Pons (tissue), 1 donor: ENCODE measurements at places on chromosomes 1 and 21.

- DNase-seq = no peak
These were observed 134.9 kb downstream of the MATN1 start for GRCh38 chr1:30588311-30589073.

DNA sequence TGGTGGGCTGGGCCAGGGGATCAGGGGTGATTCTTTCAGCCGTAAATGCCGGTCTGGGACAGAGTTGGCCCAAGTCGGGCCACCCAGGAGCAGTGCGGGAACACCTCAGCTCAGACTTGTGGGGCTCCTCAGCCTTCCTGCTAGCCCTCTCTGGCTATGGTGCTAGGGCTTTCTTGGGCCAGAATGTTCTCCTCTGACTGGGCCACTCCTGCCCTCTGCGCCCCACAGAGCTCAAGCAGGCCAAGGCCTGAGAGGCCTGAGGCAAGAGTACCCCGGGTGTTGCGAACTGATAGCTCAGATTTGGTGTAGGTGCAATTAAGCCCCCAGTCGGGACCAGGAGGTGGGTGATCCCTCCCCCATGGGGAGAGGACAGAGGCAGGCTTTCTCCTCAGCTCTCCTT is 51.8 kb downstream of the LGR6 start:
- no peak for DNase-seq

- DNase-seq = no peak
These were observed 82.8 kb downstream of the GLUL start for GRCh38 chr1:182308826-182309225.

DNA sequence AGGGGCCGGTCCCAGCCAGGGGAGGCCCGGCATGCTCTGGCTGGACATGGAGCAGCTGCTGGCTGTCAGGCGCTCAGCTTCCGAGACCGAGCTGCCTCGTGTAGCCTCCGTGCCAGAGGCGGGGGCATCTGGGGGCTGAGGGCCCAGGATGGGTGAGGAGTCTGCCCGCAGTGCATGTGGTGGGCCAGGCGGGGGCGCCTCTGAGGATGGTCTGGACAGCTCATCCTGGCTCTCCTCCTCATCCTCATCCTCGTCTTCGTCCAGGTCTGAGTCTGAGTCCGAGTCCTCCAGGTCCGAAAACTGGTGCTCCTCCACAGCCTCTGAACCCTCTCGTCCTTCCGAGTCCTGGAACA is 28.9 kb upstream of the EDN2 start:
- no peak for DNase-seq

DNA sequence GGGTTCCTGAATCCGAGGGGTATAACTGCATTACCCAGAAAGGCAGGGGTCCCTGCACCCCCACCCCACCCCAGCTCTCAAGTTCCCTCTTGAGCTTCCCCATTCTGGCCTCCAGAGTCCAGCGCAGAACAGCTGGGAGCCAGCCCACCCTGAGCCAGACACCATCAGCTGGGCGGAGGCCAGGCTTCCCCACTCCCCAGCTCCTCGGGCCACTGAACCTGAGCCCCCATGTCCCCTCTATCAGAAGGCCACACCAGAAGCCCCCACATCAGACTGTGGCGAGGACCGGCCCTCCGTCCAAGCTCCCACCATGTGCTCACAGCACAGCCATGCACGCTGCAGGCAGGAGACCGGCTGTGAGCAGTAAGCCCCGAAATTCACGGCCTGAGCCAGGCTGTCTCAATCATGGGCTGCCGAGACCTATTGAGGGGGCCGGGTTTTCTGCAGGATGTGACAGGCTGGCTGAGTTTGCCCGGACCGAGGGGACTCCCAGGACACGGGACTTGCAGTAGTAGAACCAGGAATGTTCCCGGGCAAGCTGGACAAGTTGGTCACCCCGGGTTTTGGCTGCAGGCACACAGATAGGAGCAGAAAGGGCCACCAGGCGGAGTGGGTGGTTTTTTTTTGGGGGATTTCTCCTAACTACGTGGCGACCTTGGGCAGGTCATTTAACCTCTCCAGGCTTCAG is 25.5 kb upstream of the TNFRSF1B start:
- no peak for DNase-seq

GRCh38 chr1:6499296-6499695 is 7.8 kb upstream of the PLEKHG5 start:
- no peak for DNase-seq

DNA sequence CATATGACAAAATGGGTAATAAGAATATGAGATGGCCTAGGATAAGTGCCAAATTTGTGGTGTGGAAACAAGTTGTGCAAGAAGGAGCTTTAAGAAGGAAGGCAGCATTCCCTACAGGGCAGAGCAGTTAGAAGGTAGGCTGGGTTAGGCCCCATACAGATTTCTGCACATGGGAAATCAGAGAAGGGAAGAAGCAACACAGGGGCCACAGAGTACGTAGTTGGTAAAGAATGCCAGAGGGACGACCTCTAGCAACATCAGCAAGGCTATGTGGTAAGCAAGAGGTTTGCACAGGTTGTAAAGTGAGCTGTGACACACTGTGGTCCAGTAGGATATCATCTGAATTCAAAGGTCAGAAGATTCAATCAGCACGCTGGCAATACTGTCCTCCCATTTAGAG is 765.6 kb upstream of the B3GALT2 start:
- no peak for DNase-seq

- DNase-seq = no peak
These were observed 46.6 kb downstream of the DUSP10 start for GRCh38 chr1:221695301-221695700.
